SHP77 treated with DMSO at 0.1 percent for 48 hours (cell line): ENCODE measurements at places on chromosomes 1 and 21.

- no peak for DNase-seq
Observed at GRCh38 chr1:1351511-1352427, 2.6 kb upstream of the DVL1 start.

DNA sequence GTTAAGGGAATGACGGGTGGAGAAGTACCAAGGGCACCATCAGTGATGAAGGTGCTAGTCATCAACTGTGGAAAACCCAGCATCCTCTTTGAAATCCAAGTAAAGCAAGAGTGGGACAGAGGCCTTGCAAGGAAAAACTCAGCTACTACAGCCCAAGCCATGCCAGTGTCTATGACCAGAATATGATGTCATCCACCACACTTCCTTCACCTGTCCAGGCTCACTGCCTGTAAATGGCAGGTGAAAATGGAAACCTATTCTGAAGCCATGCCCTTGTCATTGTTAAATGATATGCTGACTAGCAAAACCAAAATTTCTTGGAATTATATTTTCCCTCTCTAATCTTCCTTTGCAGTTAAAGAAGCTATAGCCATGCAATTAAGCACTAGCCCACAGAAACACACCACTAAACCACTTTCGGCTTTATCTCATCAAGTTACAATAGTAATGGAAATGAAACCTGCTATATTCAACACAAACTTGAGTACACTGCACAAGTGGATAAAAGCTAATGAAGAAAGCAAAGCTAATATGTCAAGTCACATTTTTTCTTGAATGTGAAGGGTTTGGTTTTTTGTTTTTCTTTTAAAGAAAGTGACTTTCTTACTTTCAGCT lies 96.3 kb upstream of the RALGPS2 start:
- DNase-seq = no peak

GRCh38 chr1:87449348-87449963 lies 120.8 kb downstream of the LMO4 start:
- DNase-seq = peak; percentile 31

GRCh38 chr1:242651817-242652216 lies 127.3 kb upstream of the PLD5 start:
- DNase-seq = no peak

- no peak for DNase-seq
Observed at GRCh38 chr21:43687566-43688399, 28.4 kb downstream of the RRP1B start.

- DNase-seq = no peak
Observed at GRCh38 chr1:203813581-203814341, 18.3 kb downstream of the ZBED6 start.

DNA sequence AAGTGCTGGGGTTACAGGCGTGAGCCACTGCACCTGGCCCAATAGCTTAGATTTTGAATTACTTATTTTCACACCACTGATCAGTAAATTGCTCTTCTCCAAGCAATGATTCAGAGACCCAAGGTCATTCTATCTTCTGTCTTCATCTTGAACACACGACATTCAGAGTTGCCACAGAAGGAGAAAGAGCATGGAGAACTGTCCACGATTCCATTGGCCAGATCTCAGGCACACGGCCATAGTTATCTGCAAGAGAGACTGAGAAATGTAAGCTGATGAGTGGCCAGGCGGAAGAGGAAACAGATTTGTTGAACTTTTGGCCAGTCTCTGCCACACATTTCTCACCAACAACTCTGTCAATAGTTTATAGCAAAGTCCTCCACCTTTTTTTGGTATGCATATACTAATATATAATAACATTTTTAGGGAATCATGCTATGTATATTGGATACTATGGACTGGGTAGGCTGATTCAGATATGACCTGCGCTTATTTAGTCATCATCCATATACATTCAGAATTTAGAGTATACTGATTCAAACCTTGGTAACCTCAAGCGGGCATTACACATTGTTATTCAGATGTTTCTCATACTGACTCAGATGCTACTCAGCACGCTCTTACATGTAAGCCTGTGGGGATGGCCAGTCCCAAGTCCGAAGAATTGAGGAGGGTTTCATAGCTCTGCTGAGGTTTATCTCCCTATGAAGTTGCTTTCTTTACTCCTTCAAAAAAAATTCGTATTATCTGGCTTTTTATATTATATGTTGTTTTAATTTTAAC lies 25.5 kb upstream of the CAP1 start:
- no peak for DNase-seq

- DNase-seq = no peak
Observed at GRCh38 chr1:91797164-91797563, 88.8 kb downstream of the TGFBR3 start.

GRCh38 chr1:30758785-30759380 lies 1.3 kb upstream of the LAPTM5 start:
- peak; percentile 48 for DNase-seq

DNA sequence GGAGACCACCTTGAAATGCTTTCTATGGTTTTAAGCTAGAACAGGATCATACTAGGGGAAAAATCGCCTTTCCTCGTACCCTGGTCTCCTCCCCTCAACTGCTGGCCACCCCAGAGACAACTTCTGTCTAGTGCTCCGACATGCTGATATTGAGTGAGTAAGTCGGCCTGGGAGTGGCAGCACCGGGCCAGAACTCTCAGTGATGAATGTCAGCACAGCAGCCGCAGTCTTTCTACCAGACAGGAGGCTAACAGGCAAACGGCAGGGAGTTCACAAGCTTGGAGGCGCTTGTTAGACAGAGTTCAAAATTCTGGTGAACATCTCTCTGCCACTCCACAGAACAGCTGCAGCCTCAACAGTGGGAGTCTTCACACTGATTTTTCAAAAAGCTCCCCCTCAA lies 716.9 kb downstream of the ADGRL2 start:
- DNase-seq = no peak

DNA sequence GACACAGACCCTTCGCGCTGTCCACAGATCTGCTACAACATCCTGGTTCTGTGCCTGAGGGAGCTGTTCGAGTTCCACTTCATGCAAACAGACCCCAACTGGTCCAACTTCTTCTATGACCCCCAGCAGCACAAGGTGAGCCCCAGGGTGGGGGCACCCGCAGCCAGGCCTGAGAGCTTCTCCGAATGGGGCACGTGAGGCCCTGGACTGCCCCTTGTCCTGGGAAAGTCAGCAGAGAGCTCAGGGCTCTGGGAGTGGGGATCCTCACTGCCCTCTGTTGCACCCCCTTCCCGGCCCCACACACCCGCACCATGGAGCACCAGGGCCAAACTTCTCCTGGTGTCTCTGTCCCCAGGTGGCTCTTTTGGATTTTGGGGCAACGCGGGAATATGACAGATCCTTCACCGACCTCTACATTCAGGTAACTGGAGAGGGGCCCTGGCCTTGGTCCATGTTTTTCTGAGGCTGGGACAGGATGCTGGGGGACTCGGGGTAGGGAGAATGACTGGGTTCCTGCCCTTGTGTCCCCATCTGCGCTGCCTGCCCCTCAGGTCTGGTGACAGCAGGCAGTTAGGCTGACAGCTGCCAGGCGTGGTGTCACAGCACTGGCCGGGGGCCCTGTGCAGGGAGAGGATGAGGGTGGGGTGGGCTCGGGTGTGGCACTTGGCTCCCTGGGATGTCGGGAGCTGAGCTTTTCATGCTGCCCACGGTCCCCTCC lies 44.6 kb downstream of the COQ8A start:
- DNase-seq = no peak

DNA sequence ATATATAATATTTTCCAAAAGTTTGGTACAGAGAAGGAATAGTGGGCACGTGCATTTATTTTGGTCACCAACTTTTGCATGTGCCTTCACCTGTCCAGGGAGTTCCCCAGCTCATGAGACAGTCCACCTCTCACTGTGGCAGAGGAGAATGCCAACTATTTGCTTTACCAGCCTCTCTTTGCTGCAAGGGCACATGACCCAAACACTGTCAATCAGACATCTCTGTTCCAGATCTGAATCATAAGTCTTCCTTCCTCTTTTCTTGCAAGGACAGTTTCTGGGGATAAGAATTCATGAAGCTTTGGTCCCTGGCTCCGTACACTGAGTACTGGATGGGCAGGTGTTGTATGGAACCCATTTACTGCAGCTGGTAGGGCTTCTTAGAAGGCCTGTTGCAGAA lies 38.6 kb downstream of the C1orf87 start:
- DNase-seq = no peak

- no peak for DNase-seq
Observed at GRCh38 chr1:229507502-229507901, 639 bp downstream of the NUP133 start.

- no peak for DNase-seq
Observed at GRCh38 chr1:25106352-25106751, 126.0 kb downstream of the SYF2 start.

DNA sequence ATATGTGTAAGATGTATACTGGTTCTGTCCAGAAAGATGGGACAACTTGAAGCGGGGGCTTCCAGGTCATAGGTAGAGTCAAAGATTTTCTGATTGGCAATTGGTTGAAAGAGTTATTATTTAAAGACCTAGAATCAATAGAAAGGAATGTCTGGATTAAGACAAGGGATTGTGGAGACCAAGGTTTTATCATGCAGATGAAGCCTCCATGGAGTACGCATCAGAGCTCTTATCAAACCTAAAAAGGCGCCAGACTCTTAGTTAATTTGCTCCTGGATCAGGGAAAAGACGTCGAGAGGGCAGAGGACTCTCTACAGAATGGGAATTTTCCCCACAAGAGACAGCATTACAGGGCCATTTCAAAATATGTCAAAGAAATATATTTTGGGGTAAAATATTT lies 23.7 kb upstream of the ETV3 start:
- DNase-seq = no peak

- no peak for DNase-seq
Observed at GRCh38 chr1:63199706-63200335, 122.5 kb upstream of the FOXD3 start.

- DNase-seq = no peak
Observed at GRCh38 chr1:23177438-23178380, 9.1 kb upstream of the LUZP1 start.

DNA sequence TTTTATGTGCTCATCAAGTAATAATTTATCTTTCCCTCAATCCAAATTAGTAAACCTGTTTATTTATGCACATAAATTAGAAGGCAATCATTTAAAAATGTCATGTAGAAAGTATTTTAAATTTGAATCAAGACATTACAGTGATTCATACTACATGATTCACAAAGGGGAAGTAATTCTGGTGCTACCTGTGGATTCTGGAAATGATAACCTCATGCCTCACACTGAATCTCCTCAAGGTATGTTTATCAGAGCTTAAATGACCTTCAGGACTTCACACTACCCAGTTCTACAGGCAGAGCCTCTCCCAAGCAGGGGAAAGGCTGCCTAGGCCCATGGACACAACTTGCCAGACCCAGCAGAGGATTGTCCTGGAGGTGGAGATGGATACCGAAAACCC lies 25.2 kb upstream of the TDRD10 start:
- DNase-seq = no peak

- no peak for DNase-seq
Observed at GRCh38 chr1:19363536-19364152, 51.5 kb downstream of the SLC66A1 start.

DNA sequence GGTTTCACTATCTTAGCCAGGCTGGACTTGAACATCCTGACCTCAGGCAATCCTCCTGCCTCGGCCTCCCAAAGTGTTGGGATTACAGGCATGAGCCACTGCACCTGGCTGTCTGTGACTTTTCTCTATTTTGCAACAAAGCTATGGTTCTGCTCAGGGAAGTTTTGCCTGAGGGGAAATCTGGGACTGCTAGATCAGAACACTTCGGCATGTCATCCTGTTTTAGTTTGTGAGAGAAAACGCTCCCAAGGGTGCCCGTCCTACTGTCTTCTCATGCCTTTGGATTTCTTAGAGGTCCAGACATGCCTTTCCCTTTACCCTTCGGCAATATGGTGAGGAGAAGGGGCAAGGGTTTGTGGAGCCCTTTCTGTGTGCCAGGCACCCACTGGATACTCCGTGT lies 5.6 kb upstream of the CORT start:
- DNase-seq = no peak

DNA sequence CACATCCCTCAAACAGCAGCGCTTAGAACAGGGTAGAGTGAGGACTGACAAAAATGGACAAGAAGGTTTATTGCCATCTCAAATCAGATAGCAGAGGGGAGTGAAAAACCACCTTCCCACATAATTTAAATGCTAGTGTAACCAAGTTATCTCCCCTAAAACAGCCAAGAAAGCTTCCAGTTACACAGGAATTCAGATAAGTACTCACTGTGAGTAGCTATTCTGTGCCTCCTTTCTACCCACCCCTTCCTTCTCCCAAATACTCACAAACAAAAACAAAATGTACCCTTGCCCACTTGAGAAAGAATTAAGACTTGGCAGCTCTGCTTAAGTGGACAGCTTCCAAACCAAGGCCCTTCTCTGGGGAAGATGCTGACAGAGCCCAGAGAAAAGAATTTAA lies 9.1 kb downstream of the OTUD7B start:
- DNase-seq = no peak

DNA sequence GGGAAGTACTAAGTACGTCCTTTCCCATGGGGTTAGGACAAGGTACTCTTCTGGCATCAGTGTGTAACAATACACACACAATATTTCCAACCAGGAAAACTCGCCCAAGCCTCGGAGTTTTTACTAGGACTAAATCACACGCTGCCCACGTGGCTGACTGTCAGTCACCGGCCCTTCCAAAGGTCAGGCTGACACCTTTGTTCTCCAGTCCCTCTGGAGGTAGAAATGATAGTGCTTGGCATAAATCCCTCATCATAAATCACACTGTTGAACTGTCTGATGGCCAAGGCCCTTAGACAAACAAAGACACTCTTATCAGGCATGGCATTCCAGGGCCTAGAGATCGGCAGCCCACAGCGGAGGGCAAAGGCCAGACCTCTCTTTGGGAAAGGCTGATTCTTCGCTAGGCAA lies 16.9 kb upstream of the SLAMF9 start:
- DNase-seq = no peak

DNA sequence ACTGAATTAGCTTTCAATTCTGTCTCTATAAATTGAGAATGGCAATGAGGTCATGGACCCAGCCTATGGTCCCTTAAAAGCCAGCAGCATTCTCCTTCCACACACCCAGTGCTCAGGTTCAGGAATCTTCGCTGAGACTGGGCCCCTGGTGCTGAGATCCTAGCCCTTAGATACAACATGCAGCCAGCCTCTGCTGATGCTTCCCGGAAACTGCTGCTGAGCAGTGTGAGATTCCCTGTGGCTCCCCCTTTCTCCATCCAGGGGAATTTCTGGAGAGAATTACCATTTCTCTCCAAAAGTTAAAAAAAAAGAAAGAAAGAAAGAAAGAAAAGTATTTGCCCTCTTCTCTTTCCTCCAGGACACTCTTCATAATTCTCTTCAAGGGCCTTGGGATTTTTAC lies 31.7 kb upstream of the RALGPS2 start:
- no peak for DNase-seq

DNA sequence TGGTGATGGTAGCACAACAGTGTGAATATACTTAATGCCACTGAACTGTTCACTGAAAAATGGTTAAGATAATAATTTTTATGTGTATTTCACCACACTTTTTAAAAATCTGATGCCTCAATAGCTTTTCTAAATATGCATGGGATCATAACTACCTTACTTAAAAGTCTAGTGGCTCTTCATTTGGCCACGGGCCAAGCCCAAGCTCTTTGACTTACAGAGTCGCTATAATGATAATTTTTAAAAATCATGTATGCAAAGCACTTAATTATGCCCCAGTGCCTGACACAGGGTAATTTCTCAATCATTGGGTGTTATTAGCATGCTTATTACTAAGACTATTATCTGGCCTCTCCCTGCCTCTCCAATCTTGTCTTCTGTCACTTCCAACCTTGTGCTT lies 7.6 kb upstream of the CNN3 start:
- no peak for DNase-seq
